RKO (cell line): ENCODE measurements at places on chromosomes 2 and 18.

GRCh38 chr2:224442071-224442967 lies 40.4 kb upstream of the FAM124B start:
- no peak for DNase-seq

DNA sequence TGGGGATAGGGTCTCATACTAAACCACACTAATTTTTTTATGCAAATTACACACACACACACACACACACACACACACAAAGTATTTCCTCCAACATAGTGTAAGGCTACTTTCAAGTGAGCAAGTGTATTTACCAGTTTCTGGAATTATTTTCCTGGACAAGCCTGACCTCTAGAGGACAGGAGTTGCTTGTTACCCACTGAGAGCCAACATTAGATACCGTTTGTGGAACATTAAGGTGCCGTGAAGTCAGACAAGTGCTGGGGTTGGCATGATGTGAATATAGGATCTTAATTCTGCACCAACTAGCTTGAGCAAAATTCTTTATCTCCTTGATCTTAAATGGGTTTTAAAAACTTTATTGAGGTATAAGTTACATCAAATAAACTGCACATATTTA lies 39.3 kb upstream of the SERPINB2 start:
- peak; percentile 70 for DNase-seq

DNA sequence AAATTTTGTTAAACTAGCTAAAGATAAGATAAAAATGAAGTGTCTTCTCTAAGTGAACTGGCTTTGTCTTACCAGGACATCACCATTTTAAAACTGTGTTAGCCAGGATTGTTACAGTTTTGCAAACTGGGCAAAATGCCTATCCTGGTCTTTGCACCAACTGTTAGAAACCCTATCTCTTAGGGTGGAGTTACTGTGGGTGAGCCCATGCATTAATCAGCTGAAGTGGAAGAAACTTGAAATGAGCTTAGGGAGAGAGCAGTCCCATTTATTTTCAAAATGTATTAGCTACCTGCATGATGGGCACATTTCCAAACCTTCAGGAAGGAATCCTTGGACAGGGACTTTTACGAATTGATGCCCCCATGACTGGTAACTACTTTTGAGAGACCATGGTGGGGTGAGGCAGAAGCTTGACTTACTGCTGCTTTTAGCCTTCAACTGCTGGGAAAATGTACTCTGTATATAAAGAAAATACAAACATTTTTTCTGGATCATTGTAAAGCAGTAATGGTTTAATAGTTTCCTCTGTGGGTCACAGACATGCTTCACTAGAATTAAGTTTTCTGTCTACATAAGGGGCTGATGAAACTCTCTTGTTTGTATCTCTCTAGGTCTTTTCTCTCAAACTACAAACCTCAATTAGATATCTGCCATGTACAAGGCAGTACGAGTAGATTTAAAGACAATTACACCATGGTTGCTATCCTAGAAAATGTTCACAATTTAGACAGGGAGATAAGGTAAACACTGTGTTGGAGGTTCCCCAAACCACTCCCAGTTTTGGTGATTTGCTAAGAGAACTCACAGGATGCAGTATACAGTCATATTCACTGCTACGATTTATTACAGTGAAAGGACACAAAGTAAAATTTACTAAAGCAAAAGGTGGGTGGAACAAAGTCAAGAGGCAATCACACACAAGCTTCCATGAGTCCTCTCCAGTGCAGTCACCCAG lies 321.4 kb upstream of the MMADHC start:
- DNase-seq, result no peak

GRCh38 chr2:127669056-127669455 lies 6.3 kb downstream of the LIMS2 start:
- no peak for DNase-seq

DNA sequence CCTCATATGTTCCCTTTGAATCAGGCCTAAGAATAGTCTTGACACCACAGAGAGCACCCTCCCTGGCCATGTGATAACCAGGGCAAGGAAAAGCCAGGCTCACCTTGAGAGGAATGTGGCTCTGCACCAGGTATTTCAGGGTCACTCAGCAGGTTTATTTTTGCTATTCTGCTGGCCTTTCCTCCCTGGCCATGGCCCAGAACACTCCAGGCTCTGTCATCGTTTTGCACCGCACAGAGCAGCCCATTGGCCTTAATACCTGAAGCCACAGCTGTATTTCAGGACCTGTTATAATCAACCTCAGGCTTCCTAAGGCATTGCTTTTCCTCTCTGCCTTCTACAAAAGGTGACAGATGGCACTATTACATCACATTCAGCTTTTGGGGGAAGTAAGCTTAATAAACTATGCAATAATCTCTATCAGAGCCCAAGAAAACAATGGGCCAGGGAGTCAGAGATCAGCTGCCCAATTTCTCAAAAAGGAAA lies 668.3 kb downstream of the IRS1 start:
- no peak for DNase-seq

DNA sequence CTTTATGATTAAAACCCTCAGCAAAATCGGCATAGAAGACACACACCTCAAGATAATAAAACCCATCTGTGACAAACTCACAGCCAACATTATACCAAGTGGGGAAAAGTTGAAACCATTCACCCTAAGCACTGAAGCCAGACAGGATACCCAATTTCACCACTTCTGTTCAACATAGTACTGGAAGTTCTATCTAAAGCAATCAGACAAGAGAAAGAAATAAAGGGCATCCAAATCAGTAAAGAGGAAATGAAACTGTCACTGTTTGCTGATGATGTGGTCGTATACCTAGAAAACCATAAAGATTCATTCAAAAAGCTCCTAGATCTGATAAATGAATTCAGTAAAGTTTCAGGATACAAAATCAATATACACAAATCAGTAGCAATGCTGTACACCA lies 16.4 kb upstream of the RPRD1A start:
- DNase-seq, result no peak

GRCh38 chr2:226873051-226873620 lies 37.3 kb downstream of the RHBDD1 start:
- DNase-seq, result no peak

DNA sequence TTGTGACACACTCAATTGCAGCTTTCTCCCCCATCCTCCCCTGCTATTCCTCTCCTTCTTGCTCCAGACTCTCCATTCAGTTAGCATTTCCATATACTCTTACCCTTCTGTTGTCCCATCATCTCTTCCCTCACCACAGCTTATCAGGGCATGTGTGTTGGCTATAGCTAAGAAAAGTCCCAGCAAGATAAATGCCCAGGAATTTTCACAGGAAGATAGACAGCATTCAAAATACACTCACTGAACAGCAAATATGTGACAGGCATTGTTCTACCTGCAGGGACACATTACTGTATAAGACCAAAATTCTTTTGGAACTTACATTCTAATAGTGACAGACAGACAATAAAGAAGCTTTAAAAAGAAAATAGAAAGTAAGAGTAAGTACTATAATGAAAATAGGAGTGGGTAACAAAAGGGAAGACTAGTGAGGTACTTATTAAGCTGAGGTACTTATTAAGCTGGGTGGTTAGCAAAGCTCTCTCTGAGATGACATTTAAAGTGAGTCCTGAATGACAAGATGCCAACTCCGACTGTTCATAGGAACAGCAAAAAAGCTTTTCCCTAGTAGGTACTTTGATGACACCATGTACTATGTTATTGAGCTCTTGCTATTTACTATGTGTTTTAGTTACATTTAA lies 86.2 kb downstream of the CHN1 start:
- DNase-seq, result no peak

DNA sequence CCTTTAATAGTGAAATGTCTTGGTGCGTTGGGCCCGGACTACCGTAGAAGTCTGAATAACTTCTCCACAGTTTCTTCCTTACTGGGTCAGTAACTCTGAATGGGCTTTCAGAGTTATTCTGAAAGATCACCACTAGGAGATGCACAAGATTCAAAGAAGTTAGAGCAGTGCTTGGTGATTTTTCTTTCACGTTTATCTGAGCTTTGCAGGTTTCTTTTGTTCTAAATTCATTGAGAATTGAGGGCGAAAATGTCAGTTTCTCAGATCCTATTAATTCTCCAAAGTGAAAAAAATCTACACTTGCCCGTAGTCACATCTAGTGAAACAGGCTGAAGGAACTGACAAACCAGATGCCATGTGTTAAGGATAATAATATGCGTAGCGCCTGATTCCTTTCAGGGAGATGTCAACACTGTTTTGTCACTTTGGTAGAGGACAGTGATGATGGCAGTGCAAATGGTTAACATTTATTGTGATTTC lies 70.1 kb downstream of the QPCT start:
- peak; percentile 48 for DNase-seq

DNA sequence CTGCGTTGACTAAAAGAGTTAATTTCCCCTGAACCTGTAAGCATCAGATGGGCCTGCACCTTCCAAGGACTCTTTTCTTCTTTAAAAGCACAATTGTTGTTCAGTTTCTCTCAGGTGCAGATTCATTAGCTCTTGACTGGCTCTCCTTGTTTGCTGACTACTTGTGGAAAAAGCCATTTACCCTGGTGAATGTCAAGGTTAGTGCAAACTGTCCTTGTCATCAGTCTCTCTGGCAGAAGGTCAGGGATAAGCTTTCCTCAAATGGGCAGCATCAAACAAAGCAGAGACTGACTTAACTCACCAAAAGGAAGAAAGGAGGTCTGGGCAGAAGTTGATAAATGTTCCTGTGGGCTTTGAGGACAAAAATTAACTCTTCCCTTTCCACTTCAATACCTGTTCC lies 922.7 kb downstream of the BCL11A start:
- no peak for DNase-seq

DNA sequence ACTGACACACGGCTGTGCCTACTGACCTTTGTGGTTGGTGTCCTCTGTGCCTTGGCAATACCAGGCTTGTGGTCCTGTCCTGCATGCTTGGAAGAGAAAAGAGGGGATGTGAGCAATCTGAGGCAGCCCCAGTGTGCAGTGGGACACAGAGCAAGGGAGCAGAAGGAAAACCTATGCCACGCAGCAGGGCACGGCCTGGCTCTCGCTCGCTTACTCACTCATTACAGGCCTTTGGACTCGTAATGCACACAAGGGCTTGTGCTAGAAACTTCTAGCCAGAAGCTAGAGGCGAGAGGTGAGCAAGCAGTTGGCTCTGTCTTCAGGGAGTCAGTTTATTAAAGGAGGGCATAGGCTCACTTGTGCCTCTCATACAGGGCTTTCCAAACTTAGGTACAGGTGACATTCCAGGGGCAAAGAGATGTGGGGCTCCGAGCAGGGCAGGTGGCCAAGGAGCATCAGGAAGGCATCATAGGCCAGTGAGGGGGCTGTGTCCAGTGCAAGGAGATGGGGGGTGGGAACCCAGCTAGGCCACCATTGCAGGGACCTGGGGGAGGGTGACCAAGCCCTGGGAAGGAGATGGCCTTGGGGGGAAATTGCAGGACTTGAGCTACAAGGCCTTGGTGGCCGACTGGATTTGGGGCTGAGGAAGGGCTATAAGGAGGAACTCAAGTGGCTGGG lies 100.8 kb downstream of the DYSF start:
- no peak for DNase-seq

DNA sequence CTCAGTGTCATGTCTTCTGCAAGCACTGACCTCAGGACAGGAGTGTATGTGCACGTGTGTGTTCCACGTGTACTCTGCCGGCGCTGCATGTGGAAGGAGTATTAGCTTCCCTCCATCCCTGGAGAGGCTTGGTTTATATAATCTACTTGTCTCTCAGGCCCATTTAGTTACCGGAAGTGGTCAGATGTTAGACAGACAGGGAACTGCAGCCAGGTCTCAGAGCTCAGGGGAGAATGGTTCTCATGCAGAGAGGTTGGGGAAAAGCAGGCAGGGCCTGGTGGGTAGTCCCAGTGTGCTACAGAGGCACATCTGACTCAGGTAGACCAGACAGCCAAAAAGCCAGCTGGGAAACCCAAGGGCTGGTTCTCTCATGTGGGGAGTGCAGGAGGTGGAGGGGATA lies 167.9 kb downstream of the CTIF start:
- no peak for DNase-seq

- DNase-seq, result peak; percentile 18
Observed at GRCh38 chr2:171529914-171530313, 7.6 kb downstream of the CYBRD1 start.

DNA sequence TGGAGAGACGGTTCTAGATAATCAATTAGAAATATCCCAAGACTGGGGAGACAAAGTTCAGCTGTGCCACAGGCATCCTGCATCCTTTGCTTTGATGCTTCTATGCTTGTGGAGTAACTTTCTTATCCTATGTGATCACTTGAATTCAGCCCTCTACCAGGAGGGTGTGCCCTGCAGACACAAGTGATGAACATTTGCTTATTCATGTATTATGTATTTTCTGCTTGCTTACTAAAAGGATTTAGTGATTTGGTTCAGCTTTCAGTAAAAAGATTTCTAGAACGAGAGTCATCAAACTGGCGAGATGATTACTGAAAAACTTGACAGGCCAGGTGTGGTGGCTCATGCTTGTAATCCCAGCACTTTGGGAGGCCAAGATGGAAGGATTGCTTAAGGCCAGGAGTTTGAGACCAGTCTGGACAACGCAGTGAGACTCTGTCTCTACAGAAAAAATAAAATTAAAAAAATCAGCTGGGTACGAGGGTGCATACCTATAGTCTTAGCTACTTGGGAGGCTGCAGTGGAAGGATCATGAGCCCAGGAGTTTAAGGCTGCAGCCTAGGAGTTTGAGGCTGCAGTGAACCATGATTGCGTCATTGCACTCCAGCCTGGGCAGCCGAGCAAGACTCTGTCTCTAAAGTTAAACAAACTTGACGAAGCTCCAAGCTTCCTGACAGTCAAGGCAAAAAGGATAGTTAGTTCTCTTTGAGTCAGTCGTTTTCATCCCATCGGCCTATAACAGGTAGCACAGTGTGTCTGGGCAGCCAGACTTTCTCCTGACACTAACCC lies 13.3 kb downstream of the HK2 start:
- DNase-seq, result no peak

GRCh38 chr2:22842205-22842869 lies 542.6 kb upstream of the KLHL29 start:
- DNase-seq, result no peak

- no peak for DNase-seq
Observed at GRCh38 chr2:236986524-236987330, 99.0 kb upstream of the COPS8 start.

GRCh38 chr2:58800881-58801280 lies 559.8 kb upstream of the FANCL start:
- no peak for DNase-seq

DNA sequence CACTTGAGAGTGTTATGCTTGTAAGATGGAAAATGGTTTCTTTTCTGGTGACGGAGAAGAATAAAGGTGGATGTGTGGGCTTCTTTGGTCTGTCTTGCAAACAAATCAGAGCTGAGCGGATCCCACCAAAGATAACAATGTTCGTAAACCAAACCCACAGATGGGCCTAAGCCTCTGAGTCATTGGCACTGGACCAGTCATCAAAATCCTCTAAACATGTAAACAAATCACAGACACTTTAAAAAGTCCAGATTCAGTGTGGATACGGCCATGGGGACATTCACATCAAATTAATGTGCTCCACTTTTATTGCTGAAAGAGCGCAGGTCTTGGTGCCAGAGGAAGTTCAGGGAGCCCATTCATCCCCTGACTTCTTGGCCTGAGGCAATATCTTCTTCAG lies 60.5 kb upstream of the TMEM200C start:
- DNase-seq, result no peak
